ENCODE measurements at places on chromosomes 4 and X.

DNA sequence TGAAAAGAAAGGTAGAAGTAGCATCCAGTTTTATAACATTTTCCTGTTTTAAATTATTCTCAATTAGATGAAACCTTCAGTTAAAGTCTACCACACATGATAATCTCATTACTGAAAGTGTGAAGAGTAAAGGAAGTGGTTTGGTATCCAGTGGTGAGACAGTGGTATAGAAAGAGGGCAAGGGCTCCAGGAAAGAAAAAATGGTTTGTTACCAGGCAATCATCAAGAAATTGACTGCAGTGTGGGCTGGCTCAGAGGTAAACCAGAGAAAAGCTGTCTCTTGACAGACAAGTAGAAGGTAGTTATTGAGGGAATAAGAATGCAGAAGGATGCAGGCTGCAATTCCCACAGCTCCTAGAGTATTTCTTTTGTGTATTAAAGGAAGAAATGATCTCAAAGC, 406.2 kb downstream of the TLL1 start:
- DNase-seq, result no peak

DNA sequence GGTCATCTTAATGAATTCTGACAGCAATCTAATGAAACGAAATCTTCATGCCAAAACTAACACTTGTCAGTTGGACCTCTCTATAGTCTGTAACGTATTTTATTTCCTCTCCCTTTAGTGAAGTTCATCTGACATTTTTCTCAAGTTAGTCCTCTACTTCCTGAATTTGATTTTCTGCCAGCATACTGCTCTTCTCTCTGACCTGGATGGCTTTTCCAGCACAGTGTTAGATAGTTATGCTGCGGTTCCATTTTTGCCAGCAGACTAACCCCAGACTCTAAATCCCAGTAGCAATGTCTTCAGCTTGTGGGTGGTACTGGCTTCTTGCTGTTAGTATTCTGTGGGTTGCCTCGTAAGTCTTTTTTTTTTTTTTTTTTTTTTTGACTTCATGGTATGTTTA, 146.7 kb upstream of the VEGFC start:
- DNase-seq, result no peak

DNA sequence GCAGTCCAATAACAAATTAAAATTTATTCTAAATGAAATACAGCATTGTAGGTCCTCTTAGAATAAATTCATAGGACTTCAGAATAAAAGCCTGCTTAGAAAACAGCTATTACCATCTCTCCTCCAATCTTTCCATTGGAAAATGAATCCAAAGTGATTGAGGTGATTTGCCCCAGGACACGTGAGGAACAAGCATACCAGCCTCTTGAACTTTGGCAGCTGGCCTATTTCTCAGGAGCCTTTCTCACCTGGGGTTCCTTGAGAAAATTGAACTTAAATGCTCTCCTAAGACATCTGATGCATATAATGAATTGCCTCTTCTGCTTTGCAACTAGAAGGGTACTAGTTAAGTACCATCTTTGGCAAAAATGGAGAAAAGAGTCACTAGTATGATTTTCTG, 13.5 kb downstream of the ARHGAP24 start:
- no peak for DNase-seq

- no peak for DNase-seq
Observed at GRCh38 chrX:108420481-108420880, 17.7 kb downstream of the COL4A6 start.

- no peak for DNase-seq
Observed at GRCh38 chr4:74038425-74039314, at the start of gene CXCL3. Gene CXCL3 (minus strand): TSS chr4:74038689. CDS start chr4:74038611, 78 bp downstream.

DNA sequence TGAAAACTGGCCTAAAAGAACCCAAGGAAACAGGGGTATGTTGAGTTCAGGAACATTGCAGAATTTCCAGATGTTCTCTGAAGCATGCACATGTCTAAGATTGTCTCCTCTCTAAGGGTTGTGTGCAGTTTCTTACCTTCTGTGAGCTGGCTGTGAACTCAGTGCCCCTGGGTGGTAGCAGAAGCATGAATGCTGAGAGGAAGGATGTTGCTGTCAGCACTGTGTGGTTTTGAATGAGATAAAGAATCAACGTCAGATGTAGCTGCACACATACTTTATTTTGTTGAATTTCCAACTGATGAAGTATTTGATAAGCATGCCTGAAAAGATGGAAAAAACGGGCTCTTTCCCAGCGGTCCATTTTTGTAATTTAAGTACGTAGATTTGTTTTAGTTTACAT, 23.8 kb upstream of the CD38 start:
- no peak for DNase-seq

- DNase-seq, result no peak
Observed at GRCh38 chrX:2712890-2713840, 22.1 kb downstream of the CD99 start.

DNA sequence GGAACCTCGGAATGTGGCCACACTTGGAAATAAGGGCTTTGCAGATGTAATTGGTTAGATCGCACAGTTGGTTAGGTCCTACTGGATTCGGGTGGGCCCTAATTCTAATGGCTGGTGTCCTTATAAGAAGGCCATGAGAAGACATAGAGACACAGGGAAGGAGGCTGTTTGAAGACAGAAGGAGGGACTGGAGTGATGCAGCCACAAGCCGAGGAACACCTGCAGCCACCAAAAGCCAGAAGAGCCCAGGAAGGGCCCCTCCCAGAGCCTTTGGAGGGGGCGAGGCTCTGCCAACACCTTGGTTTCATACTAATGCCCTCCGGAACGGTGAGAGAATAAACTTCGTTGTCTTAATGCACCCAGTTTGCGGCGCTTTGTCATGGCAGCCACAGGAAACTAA, 47.0 kb downstream of the EVC start:
- no peak for DNase-seq

- peak; percentile 91 for DNase-seq
Observed at GRCh38 chr4:177441803-177442622, at the start of gene AGA. Gene AGA (minus strand): TSS chr4:177442437. CDS start chr4:177442375, 62 bp downstream.

DNA sequence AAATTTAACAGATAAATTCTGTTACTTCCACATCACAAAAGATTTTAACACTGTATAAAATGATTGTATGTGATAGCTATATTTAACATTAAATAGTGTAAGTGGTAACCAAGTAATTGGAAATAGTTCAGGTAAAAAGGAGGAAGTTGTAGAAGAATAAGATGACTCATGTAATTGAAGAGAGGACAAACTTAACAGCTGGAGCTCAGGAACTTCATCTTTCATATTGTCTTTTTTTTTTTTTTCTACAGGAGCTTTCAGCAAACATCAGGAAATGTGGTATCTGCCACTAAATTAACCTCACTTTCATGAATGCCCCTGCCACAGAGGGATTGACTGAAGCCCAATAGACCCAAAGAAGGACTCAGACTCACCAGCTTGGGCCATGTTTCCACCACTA, 188.4 kb upstream of the VEGFC start:
- no peak for DNase-seq

DNA sequence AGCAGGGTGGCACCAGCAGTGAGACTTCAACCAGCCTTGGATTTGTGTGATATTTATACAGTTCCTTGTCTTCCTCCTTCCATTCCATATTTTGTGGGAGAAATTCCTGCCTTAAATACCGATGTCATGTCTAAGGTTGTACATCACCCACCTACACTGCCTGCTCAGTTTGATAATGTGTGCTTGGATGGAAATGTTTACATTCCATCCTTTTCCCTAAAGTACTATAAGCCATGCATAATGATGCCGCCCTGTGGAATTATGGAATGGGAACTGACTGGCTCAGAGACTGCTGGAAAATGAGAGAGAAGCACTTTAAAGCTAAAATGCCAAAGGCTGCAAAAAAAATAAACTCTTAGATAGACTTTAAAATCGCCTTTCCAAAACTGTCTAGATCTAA, 11.3 kb upstream of the GLUD2 start:
- no peak for DNase-seq

- peak; percentile 6 for DNase-seq
Observed at GRCh38 chr4:123616951-123617461, 220.4 kb downstream of the SPRY1 start.

DNA sequence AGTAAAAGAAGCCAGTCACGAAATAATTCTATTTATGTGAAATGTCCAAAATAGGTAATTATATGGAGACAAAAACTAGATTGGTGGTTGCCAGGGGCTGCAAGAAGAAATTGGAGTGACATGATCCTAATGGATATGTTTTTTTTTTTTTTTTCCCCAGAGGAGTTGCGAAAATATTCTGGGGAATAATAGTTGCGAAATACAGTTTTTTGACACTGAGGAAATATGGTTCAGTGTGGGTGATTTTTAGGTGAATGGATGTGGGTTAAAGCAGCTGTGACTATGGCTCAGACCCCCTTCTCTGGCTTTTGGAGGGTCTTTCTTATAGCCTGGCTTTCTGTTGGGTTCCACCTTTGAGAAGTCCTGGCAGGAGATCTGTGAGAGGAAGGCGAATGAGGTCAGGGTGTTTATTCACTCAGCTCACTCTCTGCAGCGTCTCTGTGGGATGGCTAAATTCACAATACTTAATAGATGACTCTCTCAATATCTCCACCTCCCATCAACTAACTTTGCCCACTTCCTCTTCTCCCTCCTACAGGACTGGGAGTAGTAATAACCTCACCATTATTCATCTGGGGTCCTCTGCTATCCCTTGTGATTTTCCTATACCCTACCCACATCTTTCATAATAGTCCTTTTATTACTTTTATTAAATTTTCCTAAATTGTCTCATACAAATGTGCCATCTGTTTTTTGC, 15.3 kb upstream of the RAB9B start:
- DNase-seq, result no peak

- DNase-seq, result no peak
Observed at GRCh38 chr4:184265546-184266351, 48.1 kb upstream of the ENPP6 start.

DNA sequence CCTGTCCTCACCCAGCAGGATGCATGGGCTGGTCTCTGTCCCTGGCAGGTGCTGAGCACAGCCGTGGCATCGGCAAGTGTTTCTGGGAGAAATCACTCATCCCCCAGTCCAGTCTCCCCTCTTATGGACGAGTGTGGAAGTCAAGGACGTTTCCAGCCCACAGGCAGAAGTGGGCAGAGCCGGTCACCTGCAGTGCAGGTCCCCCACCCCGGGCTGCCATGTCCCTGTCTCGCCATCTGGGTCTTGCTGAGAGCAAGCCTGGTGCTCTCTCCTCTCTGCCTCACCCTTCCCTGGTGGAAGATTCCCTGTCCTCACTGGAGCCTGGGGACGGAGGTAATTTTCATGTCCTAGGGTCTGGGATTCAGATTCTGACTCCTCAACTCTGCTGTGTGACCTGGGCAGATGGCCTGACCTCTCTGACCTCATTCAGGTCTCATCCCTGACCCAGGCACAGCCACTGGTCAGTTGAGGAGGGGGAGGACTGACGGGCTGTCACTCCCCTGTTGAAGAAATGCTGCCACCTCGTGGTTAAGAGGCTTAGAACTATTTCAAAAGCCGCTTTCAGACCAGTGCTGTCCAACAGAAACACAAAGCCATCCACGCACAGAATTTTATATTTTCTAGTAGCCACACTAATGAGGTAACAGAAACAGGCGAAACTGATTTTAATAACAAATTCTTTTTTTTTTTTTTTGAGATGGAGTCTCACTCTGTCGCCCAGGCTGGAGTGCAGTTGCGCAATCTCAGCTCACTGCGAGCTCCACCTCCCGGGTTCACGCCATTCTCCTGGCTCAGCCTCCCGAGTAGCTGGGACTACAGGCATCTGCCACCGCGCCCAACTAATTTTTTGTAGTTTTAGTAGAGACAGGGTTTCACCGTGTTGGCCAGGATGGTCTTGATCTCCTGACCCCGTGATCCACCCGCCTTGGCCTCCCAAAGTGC, 1.8 kb downstream of the CPZ start:
- DNase-seq, result no peak

DNA sequence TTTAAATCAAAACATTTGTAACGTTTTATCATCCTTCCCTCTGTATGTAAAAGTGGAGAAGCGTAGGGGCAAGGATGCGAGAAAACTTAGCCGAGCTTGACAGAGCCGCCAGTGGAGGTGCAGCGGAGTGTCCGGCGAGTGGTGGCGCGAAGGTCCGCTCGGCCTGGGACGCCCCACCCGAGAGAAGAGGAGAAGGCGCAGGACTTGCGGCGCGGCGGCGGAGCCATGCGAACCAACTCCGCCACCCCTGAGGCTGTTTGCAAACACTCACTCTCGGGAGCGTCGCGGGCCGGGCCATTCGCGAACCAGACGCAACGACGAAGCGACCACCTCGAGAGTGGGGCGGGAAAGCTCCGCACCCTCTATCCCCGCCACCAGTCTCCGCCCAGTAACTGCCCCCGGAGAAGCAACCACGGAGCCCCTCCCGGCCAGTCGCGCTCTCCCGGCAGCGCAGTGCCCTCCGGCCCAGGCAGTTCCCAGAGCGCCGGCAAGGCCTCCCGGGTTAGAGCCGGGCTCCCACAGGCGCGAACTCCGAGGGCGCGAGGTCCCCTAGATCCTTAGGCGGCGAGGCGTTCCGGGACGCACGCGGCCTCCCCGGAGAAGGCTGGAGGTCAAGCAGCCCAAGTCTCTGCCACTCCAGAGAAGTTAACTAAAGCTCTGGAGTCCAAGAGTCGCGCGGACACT, 2.3 kb upstream of the MAB21L2 start:
- no peak for DNase-seq

- DNase-seq, result no peak
Observed at GRCh38 chr4:73019462-73020047, 50.0 kb downstream of the COX18 start.

- DNase-seq, result no peak
Observed at GRCh38 chr4:3192188-3192587, 56.8 kb upstream of the MSANTD1 start.

DNA sequence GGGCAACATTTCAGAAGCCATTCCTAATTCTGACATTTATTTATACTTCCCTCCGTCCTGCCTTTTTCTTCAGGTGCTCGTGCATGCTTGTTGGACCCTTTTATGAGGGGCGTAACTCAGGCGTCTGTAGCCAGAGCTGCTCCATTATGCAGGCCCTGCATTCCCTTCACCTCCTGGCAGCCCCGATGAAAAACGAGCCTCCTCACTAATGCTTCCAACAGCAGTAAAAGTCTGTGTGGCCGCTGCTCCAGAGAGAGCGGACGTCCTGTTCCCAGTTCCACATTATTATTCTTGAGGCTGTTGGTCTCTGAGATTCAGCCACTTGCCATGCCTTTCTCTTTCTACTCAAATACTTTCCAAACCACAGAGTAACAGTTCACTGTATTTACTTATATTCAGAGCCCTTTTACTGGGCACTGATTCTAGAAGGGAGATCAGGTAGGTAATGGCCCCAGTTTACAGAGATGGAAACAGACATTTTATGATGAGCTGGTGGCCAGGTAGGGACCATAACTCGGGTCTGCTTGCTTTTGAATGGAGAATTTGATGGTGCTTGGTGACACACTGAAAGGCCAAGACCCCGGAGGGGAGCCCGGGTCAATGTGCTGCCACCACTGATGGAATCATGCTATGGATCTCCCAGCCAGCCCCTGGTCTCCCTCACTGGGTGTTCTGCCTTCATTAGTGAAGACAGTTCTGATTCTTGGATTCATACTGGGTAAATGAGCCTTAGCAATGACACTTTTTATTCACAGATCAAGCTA, 101.0 kb downstream of the GATB start:
- DNase-seq, result no peak

DNA sequence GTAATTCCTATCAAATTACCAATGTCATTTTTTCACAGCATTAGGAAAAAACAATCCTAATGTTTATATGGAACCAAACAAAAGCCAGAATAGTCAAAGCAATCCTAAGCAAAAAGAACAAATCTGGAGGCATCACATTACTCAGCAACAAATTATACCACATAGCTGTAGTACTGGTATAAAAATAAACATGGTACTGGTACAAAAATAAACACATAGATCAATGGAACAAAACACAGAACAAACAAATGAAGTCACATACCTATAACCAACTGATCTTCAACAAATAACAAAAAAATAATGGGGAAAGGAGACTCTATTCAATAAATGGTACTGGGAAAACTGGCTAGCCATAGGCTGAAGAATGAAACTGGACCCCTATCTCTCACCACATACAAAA, 37.4 kb downstream of the PPA2 start:
- DNase-seq, result no peak

GRCh38 chrX:22173966-22174365, 98.7 kb upstream of the CBLL2 start:
- no peak for DNase-seq
